ENCODE measurements at places on chromosomes 1 and 21.

DNA sequence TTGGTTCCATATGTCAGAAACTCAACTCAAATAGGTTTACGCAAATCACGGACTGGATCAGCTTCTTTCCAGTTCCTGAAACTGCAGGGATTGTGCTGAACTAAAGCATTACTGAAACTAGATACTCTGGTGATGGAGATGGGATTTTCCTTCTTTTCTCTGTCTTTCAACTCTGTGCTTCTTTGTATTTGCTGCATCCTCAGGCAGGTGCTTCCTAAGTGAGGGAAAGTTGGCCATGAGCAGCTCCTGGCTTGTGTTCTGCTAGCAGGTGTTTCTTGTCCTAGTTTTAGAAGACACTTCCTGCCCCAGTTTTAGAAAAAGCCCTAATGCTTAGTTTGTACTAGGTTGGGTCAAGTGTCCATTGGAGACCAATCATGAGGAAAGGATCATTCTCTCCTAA lies 86.7 kb upstream of the USP24 start:
- DNase-seq, result no peak

GRCh38 chr1:98910827-98911226 lies 93.8 kb downstream of the PLPPR5 start:
- no peak for DNase-seq

DNA sequence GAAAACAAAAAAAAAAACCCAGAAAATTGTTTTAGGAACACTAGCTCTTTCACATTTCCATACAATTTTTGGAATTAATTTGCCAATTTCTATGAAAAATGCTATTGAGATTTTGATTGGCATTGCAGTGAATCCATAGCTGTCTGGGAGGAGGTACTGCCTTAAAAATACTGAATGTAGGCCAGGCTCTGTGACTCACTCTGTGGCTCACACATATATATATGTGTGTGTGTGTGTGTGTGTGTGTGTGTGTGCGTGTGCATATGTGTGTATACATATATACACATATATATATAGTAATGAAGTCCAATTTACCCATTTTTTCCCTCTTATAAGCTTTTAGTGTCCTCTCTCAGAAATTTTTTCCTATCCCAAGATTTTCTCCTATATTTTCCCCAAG lies 214.2 kb upstream of the DMRTA2 start:
- no peak for DNase-seq

DNA sequence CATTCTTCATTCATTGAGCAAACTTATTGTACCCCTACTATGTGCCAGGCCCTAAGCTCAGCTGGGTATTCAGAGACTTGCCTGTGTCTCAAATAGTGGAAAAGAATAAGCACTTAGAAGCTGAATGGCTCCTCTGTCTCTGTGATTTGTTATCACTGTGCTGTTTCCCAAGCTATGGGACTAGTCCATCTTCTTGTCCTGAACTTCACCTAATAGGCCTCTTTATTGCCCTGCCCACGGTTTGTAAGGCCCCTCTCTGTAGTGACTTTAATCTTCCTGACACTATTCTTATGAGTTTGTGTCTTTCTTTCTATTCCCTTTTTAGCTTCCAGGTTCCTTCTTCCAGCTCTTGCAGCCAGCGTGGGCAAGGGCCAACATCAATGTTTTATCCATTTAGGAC lies 85.4 kb upstream of the LPGAT1 start:
- no peak for DNase-seq

DNA sequence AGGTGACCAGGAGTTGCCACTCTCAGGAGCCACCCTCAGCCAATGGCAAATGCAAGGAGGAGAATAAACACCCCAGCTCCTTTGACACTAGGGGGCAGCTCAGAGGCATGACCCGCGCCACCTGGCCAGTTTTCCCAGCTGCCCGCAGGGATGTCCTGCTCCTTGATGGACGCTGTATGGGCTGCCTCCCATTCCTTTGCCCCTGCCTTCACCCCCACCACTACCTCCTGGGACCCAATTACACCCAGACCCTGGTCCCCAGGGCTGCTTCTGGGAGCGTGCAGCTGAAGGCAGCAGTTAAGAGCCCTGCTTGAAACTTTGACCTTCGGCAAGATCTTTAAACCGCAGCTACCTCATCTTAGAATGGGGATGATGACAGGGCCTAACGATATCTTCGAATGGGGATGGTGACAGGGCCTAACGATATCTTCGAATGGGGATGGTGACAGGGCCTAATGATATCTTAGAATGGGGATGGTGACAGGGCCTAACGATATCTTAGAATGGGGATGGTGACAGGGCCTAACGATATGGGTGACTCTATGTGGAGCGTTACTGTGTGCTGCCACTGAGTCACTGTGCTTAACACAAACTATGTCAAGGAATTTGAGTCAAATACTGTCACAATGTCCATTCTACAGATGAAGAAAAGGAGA lies 163.0 kb upstream of the KAZN start:
- DNase-seq, result no peak

DNA sequence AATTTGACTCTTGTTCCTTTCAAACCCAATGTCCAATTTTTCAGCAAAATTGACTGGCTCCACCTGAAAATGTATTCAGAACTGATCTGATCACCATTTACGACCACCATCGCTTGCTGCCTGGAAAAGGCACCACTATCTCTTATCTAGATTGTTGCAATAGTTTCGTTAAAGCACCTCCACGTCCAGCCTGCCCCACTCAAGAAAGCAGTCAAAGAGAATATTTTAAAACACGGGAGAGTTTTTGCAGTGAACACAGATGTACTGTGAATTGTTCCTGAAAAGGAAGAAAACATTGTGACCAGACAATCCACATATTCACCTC lies 4.0 kb upstream of the OR11L1 start:
- no peak for DNase-seq

GRCh38 chr1:17233675-17234320 lies 15.1 kb upstream of the PADI3 start:
- DNase-seq, result no peak

DNA sequence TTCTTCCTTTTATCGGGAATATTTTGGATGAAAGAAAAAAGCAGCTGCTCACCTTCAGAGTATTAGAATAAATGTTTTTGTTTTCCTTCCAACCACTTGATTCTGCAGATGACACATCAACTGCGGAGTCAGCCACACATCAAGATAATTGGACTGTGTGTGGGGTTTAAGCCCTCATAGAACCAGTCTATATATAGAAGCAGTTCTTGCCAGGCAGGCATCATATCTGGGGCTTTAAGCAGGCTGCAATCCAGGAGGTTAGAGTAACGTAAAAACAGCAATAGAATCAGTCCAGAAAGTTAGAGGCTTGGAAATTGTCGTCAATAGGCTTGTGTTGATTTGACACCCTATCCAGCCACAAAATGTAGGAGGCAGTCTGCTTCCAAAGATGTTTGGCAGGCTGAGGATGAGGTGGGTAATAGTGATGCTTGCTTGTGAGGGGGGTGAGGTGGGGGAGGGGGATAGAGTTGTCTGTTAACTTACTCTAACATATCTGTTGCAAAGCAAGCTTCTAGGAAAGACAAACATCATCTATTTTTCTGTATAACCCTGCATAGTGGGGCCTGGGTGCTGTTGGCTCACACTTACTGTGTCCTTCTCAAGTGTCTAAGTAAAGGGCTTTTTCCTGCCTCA lies 64.8 kb downstream of the PEX14 start:
- no peak for DNase-seq

- DNase-seq, result no peak
Observed at GRCh38 chr1:9908871-9909233, 1.2 kb downstream of the CTNNBIP1 start.

GRCh38 chr1:67468066-67468718 lies 38.0 kb upstream of the SERBP1 start:
- DNase-seq, result no peak

- DNase-seq, result no peak
Observed at GRCh38 chr21:21612466-21612865, 614.3 kb downstream of the NCAM2 start.

DNA sequence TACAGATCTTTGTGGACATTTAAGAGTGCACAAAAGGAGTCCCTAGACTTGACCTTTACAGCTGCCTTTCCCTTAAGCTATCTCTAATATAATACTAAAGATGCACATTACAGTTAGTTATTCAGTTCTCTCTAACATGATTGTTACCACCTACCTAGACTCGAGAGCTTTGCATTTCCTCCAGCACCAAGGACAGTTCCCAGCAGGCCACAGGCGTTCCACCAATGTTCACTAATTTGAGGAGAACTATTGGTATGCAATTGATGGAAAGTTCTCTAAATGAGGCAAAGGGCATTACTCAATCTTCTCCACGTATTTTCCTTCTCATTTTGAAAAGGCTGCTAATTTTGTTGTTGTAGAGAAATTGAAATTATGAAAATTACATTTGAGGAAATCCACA lies 5.4 kb upstream of the NTNG1 start:
- DNase-seq, result no peak

GRCh38 chr1:56033321-56034037 lies 545.9 kb downstream of the PLPP3 start:
- DNase-seq, result no peak

DNA sequence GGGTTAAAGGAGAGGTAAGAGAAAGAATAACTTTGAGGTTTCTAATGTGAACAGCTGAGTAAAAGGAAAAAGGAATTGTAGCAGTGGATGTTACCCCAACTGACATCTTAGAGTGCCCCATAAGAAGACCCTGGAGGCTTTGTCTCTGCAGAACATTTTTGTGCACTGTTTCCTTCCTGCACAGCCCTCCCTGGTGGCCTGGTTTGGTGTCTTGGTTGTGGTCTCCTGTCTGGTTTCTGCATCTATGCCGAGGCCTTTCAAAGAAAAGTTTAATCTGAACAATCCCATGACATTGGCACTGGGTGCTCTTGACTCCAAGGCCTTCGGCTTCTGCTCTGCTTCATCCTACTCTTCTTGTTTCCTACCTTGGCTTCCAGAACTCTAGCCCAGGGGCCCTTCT lies 57.8 kb downstream of the RHOU start:
- DNase-seq, result no peak

DNA sequence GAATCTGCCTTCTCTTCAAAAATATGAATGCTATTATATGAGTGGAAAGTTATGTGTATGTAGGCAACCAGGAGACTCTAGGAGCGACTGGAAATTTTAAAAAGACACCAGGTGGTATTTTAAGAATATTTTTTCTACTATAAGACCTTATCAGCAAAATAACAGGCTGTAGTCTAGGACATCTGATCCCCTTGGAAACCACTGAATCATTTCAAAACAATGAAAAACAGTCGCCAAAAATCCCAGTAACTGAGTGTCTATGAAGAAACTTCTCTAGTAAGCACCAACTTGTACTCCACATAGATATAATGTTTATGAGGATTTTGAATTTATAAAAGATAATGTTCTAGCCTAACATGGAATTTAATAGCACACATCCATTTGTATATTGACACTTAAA lies 358.5 kb downstream of the GPATCH2 start:
- no peak for DNase-seq

- DNase-seq, result no peak
Observed at GRCh38 chr1:177423090-177423489, 252.3 kb downstream of the BRINP2 start.

- no peak for DNase-seq
Observed at GRCh38 chr1:226017070-226017469, 17.9 kb upstream of the SDE2 start.

GRCh38 chr1:39110325-39110851 lies 84.2 kb downstream of the NDUFS5 start:
- DNase-seq, result no peak
